Frontal cortex (tissue), 4 donors: ENCODE measurements at places on chromosomes 11 and 22.

DNA sequence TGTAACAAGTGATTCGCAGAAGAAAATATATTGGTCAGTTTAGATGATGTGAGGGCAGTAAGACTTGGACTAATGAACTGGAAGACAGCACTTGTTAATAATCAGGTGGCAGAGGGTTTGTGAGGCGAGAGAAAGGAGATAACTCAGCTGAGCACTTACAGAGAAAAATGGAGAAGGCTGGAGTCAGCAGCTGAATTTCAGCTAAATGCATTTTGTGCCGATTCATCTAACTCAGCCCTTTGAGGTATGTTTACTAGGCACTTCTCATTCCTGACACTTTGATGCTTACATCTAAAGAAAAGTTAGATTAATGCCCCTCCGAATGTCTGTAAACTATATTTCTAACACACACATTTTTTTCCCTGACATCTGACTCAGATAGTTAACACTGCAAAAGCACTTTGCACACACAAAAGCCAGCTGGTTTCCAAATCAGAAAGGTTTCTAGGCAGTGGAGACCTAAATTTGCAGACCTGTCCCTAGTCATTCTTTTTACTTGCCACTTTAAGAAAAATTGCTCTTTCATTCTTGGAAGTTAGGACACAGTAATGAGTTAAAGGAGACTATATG is 859.5 kb upstream of the CCDC90B start:
- no peak for DNase-seq

GRCh38 chr11:122434786-122435185 is 220.7 kb upstream of the UBASH3B start:
- no peak for DNase-seq

- peak; percentile 40 for DNase-seq
These were observed 271.7 kb downstream of the BUD13 start for GRCh38 chr11:116500947-116501602.

DNA sequence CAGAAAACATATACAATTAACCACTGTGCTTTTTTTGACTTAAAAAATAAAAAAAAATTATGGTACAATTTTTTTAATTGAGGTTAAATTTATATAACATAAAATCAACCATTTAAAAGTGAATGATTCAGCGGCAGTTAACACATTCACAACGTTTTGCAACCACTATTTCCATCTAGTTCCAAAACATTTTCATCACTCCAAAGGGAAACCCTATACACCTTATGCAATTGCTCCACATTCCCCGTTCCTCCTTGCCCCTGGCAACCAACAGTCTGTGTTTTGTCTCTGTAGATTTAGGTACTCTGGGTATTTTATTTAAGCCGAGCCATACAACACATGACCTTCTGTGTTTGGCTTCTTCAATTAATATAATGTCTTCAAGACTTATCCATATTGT is 15.3 kb downstream of the DDI1 start:
- DNase-seq: no peak

GRCh38 chr11:3622521-3622920 is 19.3 kb downstream of the ART5 start:
- no peak for DNase-seq

- DNase-seq: peak; percentile 48
These were observed 773 bp downstream of the HRAS start for GRCh38 chr11:534396-535209.

DNA sequence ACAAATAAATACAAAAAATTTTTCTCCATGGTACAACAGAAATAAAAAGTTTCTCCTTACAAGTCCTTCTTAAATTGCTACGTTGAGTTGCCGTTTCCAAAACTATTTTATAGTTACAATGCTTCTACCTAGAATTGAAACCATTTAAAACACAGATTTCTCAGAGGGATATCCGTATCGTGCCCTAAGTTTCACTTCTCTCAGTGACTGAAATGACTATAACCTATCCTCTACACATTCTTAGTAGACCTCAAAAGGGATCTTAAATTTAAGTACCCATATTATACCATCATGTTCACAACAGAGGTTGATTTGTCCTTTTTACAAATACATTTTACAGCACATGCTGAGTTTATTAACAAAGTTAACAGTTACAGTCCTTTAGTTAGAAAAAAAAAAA is 44.1 kb downstream of the USP28 start:
- DNase-seq: no peak

- DNase-seq: no peak
These were observed 167.8 kb downstream of the BRD1 start for GRCh38 chr22:49659924-49660315.

DNA sequence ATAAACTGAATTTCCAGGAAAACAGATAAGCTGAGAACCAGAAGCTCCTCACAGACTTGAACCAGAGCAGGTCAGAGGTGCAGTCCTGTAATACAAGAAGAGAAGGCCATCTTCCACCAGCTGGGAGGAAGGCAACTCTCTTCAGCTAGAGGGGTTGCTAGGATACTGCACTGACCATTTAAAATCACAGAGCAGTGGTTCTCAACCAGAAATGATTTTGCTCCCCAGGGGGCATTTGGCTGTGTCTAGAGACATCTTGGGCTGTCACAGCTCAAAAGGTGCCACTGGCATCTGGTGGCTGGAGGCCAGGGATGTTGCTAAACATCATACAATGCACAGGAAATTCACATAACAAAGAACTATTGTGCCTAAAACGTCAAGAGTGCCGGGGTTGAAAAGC is 17.2 kb downstream of the OPCML start:
- no peak for DNase-seq

- no peak for DNase-seq
These were observed 739.7 kb downstream of the BRD1 start for GRCh38 chr22:49087716-49088601.

DNA sequence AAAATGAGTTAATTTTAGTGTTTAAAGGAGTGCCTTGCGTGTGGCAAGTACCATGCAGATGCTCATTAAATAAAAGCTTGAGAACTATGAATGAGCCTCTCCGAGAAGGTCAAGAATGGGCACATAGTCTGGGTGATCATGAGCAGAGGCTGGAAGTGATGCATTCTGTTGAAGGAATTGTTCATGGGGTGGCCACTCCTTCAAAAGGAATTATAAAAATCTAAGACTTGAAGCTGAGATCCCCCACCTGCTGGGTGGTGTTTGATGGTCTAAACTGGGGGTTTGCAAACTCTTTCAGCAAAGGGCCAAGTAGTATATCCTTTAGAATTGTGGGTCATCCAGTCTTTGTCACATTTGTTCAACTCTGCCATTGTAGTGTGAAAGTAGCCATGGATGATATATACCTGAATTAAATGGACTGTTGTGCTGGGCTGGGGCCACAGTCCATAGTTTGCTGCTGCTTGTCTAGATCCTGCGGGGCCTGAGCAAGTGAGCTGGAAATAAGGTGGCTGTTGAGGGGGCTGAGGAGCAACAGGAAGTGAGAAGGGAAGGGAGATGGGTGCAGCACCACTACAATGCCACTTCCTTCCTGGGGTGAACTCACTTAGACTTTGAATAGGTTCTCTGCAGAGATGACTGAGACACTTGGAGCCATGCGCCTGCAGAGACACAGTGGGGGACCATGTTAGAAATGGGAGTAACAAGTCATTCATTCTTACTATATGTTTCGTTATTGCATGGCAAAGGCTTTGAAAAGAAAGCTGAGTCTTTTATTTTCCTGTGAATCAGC is 179.0 kb downstream of the SNX19 start:
- no peak for DNase-seq

GRCh38 chr22:39182478-39183030 is 30.1 kb upstream of the CBX7 start:
- no peak for DNase-seq

- DNase-seq: no peak
These were observed 4.8 kb upstream of the PLA2G6 start for GRCh38 chr22:38186429-38186828.

DNA sequence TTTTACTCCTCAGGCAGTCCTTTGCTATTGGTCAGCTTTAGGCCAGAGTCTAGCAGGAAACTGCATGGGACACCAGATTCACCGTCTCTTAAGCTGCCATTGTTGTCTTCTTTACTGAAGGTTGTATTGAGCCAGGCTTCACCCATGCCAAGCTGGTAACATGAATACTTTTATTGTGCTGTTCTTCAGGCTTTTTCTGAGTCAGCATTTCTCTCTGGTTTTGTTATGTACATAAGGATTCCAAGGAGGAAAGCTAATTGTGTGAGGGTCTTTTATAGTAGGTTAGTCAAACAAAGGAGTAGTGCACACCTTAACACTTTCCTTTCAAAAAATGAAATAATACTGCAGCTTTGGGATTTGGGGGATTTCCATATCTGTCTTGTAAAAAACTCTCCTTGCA is 252.8 kb downstream of the JRKL start:
- DNase-seq: no peak

DNA sequence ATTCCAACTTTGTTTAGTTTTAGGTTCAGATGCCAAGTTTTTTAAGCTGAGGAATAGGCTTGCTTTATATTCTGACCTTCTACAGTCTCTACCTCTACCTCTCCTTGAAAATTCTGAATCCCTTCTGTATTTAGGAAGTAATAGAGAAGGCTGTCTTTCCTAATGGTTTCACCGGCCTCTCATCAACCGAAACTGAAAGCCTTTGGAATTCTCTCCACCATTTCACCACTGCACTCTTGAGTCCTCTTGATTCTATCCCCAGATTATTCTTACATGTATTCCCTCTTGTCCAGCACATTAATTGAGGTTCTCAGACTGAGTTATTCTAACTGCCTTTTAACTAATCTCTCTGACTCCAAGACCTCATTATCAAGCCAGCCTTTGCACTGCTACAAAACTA is 67.7 kb upstream of the PICALM start:
- no peak for DNase-seq

- no peak for DNase-seq
These were observed 16.1 kb upstream of the EXPH5 start for GRCh38 chr11:108609682-108610081.

- DNase-seq: no peak
These were observed 43.7 kb downstream of the ISX start for GRCh38 chr22:35109616-35110015.

DNA sequence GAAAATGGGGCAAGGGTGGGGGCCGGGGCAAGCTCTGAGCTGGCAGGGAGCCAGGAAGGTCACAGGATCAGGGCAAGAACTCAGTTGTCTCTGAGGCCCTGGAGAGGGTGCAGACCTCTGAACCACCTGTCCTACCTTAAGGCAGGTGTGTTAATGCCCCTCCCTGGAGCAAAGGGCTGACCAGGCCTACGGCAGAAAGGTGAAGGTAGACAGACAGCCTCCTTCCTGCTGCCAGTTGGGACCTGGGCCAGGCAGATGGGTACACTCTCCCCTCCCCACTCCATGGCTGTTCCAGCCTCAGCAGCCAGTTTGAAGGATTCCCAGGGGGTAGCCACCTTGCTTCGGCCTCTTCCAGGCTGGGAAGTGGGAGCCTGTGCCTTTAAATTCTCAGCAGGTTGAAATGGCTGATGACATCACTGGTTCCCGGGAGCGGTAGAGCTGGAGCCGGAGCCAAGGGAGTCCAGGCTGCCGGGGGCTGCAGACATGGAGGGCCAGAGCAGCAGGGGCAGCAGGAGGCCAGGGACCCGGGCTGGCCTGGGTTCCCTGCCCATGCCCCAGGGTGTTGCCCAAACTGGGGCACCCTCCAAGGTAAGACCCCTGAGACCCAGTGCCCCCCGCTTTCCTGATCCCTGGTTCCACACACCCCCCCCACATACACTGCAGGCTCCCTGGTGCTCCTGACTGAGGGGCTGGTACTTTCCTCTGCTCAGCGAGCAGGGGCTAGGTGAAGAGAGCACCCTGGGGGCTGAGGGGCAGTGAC is at the start of gene INPP5J:
Gene INPP5J (plus strand): TSS at position 435 of the 760 bp plus-strand sequence. CDS start 49 bp downstream, at position 484.
- no peak for DNase-seq

GRCh38 chr11:123545726-123546270 is 108.6 kb downstream of the SCN3B start:
- DNase-seq: no peak
